ENCODE measurements at places on chromosomes 2 and 18.

GRCh38 chr2:119264781-119265692, 41.4 kb downstream of the STEAP3 start:
- DNase-seq, result peak; percentile 58

DNA sequence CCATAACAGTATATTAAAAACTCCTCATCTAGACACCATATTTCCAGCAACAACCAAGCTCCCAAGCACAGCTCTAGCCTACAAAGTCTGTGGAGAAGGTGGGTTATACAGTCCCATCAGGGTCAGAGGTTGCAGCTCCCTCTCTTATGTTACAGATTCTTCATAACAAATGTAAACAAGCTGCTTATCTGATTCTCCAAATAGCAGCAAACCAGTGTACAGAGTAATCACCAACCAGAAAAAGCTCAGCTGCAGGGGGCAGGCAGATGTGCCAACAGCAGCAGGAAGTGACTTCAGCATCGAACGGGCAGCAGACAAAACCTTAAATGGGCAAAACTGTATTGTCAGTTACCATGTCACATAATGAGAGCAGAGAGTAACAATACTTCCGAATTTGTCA, 52.9 kb upstream of the NABP1 start:
- no peak for DNase-seq

DNA sequence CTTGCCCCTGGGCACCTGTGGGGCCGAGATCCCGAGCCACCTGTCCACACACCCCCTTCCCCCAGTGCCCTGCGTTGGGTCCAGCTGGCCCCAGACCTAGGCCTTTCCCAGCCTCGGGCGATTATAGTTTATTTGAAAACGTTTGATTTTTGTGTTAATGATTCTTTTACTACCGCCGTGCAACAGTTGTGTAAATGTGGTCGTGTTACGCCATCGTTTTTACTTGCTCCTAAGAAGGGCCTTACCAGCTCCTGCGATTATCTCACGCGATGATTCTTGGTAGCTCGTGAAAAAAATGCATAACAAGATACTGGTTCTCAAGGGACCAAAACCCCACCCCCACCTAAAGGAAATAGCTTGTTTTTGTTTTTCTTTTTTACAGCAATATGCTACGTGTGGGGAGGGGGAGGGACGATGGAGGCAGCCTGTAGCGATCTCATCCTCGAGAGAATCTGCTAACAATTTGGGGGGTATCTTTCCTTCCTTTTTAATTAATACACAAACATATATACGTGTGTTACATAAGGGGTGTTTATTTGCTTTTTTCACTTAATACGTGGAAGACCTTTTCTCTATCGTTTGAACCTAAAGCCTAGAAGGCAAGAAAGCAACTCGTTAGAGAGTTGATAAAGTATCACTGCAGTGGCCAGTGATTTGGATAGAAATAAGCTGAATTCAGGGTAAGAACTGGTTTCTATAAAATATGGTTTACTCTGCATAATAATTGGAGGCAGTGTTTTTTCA, 1.0 kb downstream of the ZDBF2 start:
- peak; percentile 18 for DNase-seq

- no peak for DNase-seq
Measured at GRCh38 chr2:25763575-25763974, 90.2 kb upstream of the DTNB start.

GRCh38 chr18:54737986-54738385, 90.3 kb upstream of the RAB27B start:
- no peak for DNase-seq

GRCh38 chr18:3451183-3451988, 1.4 kb downstream of the TGIF1 start:
- no peak for DNase-seq

GRCh38 chr2:231673348-231673770, 35.0 kb upstream of the PTMA start:
- DNase-seq, result no peak

DNA sequence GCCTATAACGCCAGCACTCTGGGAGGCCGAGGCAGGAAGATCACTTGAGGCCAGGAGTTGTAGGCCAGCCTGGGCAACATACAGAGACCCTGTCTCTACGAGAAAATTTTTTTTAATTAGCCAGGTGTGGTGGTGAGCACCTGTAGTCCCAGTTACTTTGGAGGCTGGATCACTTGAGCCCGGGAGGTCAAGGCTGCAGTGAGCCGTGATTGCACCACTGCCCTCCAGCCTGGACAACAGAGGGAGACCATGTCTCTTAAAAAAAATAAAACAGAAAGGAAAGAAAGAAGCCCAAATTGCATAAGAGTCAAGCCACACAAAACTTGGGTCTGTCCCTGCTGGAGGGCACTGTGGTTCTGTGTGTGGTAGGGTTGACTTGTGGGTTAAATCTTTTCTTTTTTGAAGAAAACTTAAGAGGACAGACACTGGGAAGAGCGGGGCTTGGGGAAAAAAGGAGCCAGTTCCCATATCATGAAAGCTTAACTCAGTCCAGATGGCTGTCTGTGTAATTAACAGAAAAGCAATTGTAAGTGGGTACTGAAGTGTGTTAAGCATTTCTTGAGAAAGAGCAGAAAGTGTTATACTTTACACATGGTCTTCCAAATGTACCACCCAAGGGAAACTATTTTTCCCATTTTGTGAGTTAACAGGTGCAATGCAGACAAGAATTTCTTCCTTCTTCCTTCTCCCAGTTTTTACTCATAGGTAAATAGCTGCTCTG, 115.1 kb downstream of the ALPK2 start:
- DNase-seq, result no peak

GRCh38 chr2:209383212-209383611, 40.6 kb upstream of the MAP2 start:
- DNase-seq, result no peak

GRCh38 chr2:180705551-180705950, 274.9 kb upstream of the UBE2E3 start:
- no peak for DNase-seq

DNA sequence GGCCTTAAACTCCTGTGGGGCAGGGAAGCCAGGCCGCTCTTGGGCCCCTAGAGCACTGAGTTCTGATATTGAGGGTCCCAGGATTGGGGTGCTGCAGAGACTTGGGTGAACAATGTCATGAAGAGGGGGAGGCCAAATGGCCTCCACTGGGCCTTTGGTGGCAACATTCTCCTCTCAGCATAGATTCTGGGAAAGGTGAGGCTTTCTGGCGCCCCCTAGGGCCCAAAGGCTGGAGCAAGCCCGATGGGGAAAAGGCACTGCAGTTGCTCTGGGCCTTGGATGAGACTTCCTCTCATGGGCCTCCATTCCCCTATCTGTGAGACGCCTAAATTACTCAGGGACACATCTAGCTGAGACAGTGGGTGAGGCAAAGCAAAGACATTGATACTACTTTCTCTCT, 84.8 kb downstream of the ACAA2 start:
- DNase-seq, result no peak

DNA sequence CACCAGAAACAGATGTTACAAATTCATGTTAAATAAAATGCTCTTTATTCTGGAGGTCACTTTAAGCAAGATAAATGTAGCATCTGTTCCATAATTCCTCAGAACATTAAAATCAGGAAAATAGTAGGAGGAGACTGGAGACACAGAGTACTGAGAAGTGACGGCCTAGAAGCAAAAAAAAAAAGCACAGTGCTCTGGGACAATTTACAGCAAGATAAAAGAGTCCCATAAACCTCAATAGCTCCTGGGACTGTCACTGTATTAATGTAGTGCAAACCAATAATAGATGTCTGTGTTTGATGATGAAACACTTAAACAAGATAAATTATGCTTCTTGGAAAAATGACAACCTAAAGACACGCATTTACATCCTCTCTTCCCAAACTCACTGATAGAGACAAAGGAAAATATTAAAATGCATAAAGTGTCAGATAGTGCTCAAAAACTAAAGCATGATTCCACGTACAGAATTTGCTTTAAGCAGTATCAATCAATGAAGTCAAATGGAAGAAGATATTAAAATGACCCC, 338.8 kb upstream of the REG3G start:
- no peak for DNase-seq

GRCh38 chr2:19416083-19416482, 57.7 kb upstream of the OSR1 start:
- DNase-seq, result no peak

DNA sequence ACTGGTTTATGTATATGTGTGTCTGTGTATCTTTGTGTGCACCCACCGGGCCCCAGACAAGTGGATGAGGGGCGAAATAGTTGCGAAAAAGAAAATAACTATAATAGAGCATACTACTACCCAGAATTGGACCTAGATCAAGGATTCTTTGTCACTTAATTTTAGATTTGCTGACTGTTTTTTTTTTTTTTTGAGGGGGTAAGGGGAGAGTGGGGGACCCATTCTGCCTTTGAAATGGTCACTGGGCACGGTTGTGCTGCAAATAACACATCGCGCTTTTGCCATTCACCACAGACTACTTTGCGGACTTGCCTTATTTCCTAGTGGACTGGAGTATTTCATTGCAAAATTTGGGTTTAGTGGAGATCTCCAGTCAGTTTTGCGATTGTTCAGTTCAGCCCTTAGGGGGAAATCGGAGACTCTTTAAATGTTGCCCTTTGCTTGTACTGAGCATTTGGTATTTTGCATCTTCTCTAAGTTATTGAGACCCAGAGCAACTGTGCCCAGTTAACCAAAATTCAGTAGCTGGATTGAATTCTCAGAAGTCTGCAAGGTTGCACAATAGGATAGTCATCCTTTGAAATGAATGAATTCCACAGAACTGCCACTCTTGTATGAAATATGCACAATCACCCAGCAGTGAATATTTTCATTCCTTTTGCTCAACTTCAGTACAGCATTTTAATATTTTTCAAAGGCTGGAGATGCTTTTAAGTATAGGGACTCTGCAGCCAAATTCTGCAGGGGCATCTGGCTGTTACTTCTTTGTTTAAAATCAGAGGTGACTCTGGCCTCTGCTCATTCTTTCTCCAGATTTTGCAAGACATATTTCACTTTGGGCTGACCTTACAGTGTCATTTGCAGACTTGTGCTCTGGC, 2.9 kb downstream of the TRIB2 start:
- no peak for DNase-seq

- DNase-seq, result no peak
Measured at GRCh38 chr2:189268763-189269162, 89.2 kb upstream of the COL5A2 start.

- peak; percentile 93 for DNase-seq
Measured at GRCh38 chr2:45009303-45009927, at the start of gene SIX2. Gene SIX2, minus strand, starts transcription at chr2:45009452. Its CDS starts 342 bp downstream, at chr2:45009110.

- DNase-seq, result no peak
Measured at GRCh38 chr18:50610349-50610748, 50.5 kb downstream of the MAPK4 start.

DNA sequence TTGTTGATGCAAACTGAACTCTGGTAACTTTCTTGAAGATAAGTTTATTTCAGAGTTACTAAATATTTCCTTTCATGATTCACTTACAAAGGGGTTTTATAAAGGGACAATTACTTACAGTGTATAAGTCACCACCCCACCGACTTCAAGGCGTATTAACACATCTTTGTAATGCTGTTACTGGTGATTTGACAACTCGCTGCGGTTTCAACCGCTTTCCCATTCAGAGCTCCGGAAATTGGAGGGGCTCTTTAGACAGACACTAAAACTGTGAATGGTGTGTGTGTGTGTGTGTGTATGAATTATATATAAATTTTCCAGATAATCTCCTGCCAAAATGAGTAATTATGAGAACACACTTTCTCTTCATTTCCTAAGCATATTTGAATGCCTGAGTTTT, 4.9 kb downstream of the TM4SF20 start:
- DNase-seq, result no peak

- DNase-seq, result no peak
Measured at GRCh38 chr2:42812899-42813479, 20.6 kb upstream of the HAAO start.

- no peak for DNase-seq
Measured at GRCh38 chr2:73091164-73091563, 19.7 kb upstream of the SFXN5 start.

GRCh38 chr18:39596891-39597290, 2031.3 kb upstream of the CELF4 start:
- DNase-seq, result no peak
